ENCODE measurements at places on chromosomes 2 and 18. TPM values are rescaled to one million over a fixed set of nuclear protein-coding genes. Genes with fewer than 3 reads are reported as not detected.

EN1 gene
- total RNA-seq, result 1.3 TPM

IL36RN gene
- total RNA-seq, result 0.59 TPM

NT5C1B gene
- total RNA-seq, result not detected

TSPYL6 gene
- not detected for total RNA-seq

SLC30A3 gene
- 3.8 TPM for total RNA-seq

KATNAL2 gene
- 1.3 TPM for total RNA-seq
